Sciatic nerve (tissue), 2 donors: ENCODE measurements at places on chromosomes 6 and 20.

- no peak for DNase-seq
Observed at GRCh38 chr6:132401618-132402285, 477 bp upstream of the MOXD1 start.

DNA sequence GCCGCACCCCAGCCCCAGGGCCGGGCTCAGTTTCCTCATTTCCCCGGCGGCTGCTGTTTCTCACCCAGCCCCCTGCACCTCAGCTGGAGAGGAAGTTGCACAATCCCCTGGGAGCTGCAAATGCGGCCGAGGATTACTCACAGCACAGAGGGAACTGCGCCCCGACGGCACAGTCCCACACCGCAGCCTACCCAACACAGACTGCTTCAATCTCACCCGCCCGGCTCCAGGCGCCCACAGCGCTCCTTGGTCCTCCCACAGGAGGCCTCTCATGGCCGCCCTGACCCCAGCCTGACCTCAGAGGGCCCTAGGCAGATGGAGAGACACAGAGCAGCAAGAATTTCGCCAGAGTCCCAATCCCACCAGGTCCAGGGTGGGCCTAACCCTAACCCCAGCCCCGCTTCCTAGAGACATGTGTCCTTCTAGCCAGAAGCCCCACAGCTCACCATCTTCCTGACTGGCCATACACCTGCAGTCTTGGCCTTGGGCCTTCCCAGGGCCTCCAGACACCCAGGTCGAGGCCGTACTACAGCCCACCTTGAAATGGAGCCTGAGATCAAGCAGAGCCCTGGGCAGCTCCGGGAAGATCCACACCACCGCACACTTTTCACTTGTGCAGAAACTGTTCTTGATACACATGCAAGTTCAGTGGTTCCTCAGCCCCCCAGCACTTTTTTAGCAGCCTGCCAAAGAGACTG is 11.7 kb downstream of the TFEB start:
- peak; percentile 86 for DNase-seq

GRCh38 chr20:57620999-57621398 is 773 bp upstream of the ZBP1 start:
- DNase-seq = no peak

DNA sequence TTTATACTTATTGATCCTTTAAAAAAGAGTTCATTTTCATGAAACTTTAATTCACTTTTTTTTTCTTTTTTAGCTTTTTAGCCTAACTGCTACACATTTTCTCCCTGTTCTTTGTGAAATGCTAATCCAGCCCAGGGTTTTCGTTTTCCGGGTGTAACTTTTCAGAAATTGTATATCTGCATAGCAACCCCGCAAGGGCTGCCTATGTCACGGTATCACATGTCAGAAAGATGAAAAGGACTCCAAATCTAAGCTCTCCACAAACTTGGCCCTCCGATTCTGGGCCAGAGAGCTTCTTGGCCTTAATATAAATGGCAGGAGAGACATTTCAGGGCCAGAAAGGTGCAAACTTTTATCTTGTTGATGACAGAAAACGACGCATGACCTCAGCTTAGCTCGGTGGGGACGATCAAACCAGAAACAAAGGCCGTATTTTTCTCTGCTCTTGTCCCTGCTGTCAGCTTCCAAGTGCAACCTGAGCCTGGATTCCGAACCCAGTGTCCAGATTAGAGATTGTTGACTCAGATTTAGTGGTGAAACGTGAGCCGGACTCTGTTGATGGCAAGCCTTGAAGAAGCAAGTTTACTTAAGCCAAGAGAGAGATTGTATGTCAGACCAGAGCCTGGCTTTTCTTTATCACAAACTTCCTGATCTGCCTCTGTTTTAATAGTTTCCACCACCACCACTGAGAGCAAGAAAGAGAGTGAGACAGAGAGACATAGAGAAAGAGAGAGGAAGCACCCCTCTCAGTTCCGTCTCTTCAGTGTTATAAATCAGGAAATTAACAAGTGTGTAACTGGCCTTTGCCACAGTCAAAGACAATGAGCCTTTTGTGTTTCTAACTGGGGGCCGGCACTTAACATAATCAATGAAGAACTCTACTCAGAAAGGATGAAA is 157.8 kb downstream of the SCML4 start:
- no peak for DNase-seq

- no peak for DNase-seq
Observed at GRCh38 chr20:57317789-57318371, 11.7 kb upstream of the SPO11 start.

- DNase-seq = no peak
Observed at GRCh38 chr20:7031222-7031621, 263.7 kb downstream of the BMP2 start.

DNA sequence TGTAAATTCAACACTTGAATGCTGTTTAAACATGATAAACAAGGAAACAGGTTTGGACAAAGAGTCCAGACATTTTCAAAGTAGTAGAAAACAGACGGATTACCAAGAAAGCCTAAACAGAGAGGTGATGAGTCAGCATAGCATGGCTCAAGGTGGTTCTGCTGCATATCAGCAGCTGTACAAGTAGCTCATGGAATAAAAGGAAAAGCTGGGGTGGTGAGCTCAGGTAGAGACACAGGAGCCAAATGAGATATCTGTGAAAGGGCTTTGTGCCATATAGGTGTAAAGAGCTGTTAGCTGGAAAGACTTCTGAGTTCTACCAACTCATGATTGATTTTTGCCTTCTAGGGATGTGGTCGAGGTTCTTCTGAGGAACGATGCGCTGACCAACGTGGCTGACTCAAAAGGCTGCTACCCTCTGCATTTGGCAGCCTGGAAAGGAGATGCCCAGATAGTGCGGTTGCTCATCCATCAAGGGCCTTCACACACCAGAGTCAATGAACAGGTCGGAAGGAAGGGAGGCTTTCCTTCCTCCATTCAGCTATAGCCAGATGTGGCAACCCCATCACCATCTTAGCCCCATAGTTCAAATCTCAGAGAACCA is 80.7 kb downstream of the ANKS1A start:
- no peak for DNase-seq

DNA sequence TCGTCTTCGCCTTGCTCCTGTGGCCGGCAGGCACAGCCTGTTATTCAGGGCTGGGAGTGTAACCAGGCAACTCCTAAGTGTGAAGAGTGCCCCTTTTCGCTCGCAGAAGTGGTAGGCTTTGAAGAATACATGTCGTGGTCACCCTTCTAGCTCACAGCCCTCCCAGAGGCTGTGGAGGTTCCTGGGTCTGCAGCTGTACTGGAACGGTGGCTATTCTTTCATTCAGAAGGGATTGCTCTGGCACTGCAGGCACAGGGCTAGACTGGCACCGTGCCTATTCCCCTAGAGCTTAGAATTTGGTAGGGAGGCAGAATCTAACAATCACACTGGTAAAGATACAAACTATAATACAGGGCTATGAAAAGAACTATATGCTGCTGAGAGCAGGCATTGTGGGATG is 1.1 kb upstream of the SRSF12 start:
- DNase-seq = no peak

- DNase-seq = no peak
Observed at GRCh38 chr6:25280344-25281074, 1.3 kb downstream of the CARMIL1 start.
